ENCODE measurements at places on chromosomes 5 and 9.

GRCh38 chr5:5793242-5794117 is 371.0 kb downstream of the ICE1 start:
- no peak for DNase-seq

DNA sequence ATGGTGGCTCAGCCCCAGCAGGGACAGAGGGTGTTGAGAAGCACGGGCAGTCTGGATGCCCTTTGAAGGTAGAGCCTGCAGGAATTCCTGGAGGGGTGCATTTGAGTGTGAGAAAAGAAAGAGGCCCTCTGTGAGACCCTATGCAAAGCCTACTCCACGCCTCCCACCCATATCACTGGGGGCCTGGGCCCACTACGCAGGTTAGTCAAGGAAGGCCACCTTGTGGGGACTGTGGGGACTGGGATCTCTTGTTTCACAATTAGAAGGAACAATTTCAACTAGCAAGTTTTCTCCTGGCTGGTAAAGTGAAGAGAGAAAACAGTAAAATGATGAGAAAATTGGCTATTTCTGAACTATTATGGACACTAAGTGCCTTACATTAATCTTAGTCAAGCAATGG is 486.2 kb upstream of the DAP start:
- no peak for DNase-seq

DNA sequence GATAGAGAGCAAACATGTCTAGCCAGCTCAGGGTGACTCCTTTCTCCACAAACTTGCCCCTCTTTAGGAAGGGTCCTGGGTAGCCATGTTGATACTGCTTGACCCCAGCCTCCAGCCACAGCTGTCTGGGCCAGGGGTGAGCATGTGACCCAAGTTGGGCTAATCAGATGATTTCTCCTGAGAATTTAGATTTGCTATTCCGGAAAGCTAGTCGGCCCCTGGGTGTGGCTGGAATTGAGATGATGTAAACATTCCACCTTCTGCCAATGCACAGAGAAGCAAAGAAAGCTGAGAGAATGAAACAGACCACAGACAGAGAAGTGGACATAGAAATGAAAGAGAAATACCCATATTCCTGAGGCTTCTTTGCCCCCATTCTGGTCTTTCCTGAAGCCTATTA is 17.8 kb upstream of the B4GALT1 start:
- DNase-seq: no peak

DNA sequence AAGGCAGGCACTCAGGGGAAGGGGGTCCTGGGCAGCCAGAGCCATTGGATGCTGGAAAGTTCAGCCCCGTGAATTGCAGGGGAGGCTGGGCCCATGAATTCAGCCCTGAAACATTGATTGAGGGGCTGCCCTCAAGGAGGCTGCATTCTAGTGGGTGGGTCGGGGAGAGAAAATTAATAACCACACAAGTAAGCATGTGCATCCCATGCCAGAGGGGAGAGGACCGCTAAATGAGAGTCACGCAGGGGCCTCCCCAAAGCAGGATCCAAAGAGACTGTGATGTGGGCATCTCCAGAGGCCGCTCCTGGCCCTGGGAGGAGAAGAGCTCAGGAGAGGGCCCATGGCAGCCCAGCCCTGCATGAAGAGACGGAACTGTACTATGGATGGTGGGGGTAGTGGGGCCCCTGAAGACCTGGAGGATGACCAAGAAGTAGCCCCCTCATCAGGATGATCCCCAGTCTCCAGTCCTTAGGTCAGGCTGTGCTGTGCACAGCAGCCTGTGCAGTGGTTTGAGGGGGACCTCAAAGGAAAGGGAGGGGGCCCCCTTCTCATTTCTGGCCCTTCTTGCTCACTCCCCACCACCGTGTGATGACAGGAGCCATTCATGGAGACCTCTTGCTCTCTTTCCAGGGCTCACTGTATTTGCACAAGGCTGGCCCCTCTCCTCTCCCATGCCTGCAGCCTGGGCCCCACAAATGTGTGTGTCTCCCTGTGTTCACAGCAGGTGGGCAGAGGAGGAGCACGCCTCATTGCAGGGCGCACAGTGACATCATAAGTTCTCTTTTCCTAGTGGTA is 233.6 kb upstream of the IRX1 start:
- DNase-seq: no peak

GRCh38 chr9:28762167-28762566 is 1188.9 kb upstream of the C9orf72 start:
- DNase-seq: no peak

- no peak for DNase-seq
Measured at GRCh38 chr5:128035689-128036088, 47.9 kb upstream of the SLC12A2 start.

DNA sequence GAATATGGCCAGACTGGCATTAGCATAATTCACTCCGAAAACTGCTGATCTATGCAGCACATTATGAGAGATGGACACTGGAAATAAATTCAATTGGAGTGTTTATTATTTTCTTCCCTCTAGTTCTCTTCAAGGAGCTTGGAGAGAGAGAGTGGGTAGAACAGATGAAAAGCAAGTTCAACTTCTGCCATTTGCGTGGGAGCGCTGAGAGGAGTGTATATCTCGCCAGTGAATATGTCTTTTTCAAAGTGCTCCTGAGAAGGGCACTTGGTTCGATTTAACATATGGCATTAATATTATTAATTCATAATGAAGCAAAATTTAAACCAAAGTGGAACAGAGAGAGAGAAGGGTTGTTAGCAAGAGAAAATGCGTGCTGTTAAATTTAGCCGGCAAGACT is 214.4 kb downstream of the DAB2IP start:
- DNase-seq: no peak

DNA sequence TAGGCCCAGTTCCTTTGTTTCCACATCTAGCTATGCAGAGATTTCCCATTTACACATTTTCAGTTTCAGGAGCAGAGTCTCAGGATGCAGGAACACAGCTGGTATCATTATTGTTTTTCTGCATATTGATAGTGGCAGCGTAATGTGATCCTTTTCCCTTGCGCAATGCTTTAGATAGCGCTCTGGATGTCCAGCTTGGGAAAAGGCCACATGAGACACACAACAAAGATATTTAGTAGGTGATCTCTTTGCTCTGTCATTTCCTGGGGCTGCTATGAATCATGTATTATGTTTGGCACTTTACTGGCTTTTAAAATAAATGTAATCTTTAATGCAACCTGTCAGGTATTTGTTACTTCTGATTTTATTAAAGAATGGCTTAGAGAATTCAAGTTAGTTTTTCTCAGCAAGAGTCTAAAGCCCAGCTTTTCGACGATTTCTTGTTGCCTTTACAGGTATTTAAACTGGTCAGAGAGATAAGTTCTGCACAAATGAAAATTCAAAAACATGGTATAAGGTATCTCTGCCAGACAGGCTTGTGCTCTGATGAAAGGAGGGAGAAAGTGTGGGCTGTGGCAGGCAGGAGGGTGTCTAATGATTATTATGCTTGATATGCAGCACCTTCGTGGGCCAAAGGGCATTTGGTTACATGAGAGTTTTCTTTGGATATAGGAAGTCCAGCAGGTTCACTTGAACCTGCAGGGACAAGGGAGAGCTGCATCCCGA is 42.2 kb downstream of the PTTG1 start:
- no peak for DNase-seq

DNA sequence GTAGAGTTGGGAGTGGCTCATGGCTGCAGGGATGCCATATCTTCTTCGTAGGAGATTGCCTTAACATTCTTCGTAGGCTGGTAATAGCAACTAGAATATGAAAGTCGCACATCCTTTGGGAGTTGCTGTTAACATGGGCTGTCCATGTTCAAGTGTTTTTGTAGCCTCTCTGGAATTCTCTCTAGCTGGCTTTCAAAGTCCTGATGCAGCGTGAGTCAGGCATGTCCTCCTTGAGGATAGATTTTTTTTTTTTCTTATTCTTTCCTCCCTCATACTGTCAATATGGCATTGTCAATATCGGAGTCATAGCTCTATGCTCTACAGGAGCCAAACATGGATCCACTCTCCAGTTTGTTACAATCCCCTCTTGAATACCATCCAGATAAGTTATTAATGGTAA is 494.8 kb upstream of the WWC1 start:
- no peak for DNase-seq

DNA sequence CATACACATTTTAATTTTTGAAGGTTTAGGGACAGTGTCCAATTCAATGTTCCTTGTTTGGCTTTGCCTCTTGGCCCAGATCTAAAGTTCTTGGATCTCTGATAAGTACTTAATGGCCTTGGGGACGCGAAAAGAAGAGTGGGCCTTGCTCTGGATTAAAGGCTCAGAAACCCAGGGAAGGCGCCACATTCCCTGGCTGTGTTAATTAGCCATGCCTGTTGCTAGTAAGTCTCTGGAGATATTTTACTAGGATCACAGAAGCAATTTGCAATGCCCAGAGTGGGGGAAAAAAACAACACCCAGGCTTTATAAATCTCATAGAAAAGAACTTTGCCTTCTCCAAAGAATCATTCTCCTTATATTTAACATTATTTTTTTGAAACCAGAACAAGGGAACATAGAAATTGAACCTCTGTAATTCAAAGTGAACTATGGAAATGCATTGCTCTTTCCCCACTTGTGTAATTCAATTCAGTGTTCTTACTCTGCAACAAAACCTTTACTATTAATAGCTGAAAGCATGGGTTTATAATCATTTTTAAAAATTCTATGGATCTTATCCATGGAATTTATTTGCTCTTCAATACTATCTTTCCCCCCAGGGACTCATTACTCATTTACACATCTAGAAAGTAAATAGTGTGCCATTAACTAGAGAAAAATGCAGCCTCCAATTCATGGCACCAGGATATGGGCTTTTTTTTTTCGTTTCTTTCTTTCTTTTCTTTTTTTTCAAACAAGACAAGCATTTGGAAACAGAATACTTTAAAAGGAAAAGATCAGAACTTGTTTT is 172.2 kb upstream of the ANKRD55 start:
- no peak for DNase-seq

DNA sequence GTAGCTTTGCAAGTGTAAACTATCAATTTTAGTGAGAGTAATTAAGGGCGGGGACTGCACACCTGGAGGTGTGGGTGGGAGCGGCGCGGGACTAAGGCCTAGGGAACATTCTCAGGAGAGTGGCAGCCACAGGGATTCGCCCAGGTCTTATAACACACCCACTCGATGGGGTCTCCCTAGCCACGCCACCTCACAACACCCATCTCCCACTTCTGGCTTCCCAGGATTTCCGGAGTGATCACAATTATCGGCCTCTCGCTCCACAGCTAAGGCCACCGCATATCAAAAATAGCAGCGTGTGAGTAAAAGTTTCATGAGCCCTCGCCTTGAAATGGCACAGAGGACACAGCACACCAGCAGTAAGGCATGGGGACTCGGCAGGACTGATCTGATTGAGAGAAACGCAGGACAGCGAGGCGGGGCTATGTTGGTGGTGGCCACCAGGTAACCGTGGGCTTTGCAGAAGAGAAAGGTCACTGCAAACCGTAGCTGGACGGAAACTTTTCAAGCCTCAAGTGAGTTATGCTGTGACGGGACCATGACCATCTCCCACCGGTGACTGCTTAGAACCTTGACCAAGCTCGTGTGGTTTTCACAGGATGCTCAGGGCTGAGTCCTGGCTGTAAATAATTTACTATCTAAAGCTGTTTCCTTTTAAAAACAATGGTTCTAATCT is 1.1 kb upstream of the LPAR1 start:
- no peak for DNase-seq

GRCh38 chr9:18437315-18438201 is 36.4 kb upstream of the ADAMTSL1 start:
- DNase-seq: no peak

DNA sequence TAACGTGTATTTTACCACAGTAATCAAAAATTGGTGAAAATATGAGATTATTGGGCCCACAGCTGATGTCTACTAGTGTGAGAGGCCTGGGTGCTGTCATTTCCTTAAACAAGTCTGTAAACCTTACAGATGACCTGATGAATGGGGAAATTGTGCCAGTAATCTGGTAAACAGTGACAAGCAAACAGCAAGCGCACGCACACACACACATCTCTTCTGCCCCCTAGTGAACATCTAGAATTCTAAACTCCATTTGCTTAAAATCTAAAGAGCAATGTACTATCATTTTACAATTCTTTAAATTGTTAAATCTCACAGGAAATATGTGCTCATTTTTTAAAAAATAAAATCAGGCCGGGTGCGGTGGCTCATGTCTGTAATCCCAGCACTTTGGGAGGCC is 7.5 kb upstream of the RAPGEF1 start:
- no peak for DNase-seq
